ENCODE measurements at places on chromosomes 12 and 14.

DNA sequence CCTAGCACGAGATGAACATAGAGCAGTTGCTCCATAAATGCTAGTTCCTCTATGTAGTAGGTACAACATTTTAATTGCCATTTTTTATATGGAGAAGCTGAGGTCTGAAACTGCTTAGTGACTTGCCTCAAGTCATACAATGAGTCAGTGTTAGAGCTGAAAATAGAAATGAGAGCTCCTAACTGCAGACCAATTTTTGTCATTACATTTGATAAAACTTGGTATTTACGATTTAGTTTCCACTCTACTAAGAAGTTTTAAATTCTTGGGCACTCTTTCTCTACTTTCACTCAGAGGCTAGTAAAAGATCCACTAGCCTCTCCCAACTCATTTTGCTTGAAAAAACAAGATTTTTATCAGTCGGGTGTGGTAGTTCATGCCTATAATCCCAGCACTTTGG is 8.1 kb upstream of the TMED10 start:
- no peak for DNase-seq

DNA sequence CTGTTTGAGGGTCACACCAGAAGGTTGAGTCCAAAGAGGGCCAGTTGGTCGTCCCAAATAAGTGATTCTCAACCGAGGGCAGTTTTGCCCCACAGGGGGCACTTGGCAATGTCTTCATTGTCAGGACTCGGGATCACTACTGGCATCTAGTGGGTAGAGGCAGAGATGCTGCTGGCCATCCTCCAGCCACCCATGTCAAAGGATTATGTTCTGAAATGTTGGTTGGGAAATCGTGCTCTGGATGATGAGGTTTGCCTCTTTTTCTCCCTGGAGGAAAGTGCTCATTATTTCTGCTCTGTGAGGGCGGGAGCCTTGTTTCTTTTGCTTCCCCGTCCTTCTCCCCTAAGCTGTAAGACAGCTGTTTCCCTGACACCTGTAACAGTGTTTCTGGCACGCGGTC is 3.6 kb downstream of the ZNF839 start:
- no peak for DNase-seq

- DNase-seq: no peak
Observed at GRCh38 chr12:125676366-125676765, 611.1 kb downstream of the AACS start.

- no peak for DNase-seq
Observed at GRCh38 chr12:75483431-75483830, 2.9 kb downstream of the GLIPR1 start.

DNA sequence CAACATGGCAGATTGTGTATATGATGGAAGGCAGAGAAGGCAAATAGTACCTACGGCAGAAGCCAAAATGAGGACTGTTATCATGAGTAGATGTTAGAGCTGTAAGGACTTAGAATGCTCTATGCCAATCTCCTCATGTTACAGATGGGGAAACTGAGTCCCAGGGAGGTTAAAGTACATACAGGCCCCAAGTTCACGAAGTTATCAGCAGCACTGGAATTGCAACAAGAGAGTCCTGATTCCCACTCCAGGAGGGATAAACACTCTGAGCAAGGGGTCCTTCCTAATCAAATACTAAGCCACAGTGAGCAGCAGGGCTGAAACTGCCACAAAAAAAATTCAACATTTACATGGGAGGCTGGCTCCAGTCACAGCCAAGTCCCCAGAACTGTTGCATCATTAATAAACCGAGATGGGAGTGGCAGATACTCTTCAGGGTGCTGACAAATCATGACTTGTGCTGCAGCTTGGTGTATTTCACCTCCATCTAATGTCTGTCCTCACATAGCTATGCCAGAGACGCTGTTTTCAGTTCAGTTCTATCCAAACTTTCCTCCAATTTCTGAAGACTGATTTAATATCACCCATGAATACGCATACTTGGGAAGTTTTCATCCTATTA is 24.2 kb downstream of the NUAK1 start:
- no peak for DNase-seq

- no peak for DNase-seq
Observed at GRCh38 chr14:102802834-102803523, 25.7 kb downstream of the TRAF3 start.

- no peak for DNase-seq
Observed at GRCh38 chr12:31603546-31604009, 12.6 kb upstream of the DENND5B start.

GRCh38 chr12:112891093-112892024 is 15.4 kb upstream of the OAS1 start:
- no peak for DNase-seq

GRCh38 chr14:67963960-67964812 is 144.6 kb downstream of the RAD51B start:
- no peak for DNase-seq

GRCh38 chr14:95275494-95275893 is 44.2 kb downstream of the CLMN start:
- no peak for DNase-seq

GRCh38 chr14:95155045-95155444 is 2.3 kb downstream of the DICER1 start:
- no peak for DNase-seq

DNA sequence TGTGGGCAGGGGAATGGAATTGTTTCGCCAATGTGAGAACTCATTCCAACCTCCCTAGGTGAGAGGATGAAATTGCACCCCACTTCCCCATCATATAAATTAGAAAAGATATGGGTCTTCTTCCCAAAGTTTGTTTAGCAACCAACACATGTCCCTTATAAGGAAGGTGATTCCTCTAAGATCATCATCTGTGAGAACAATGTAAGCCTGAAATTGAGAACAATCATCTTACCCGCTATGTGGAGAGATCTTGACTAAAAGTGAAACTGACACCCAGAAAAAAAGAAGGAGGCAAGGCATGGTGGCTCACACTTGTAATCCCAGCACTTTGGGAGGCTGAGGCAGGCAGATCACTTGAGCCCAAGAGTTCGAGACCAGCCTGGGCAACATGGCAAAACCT is 173.2 kb upstream of the HMGA2 start:
- DNase-seq: no peak

All from activated CD8-positive, alpha-beta memory T cell treated with anti-CD3 and anti-CD28 coated beads for 1 hour (primary cell).